Activated CD4-positive, alpha-beta T cell treated with anti-CD3 and anti-CD28 coated beads, Interleukin-2, amount 10 ng/mL, durations not matched to agents 7 days and 5 days (primary cell): ENCODE measurements at places on chromosomes 5 and 9.
A peak's percentile ranks its signal among the peaks of the same experiment; 100 is the strongest.

GRCh38 chr5:127216143-127216542 is 74.5 kb upstream of the MEGF10 start:
- no peak for DNase-seq

- DNase-seq = peak; percentile 56
These were observed 1.6 kb downstream of the TMEM245 start for GRCh38 chr9:109117856-109118807.

DNA sequence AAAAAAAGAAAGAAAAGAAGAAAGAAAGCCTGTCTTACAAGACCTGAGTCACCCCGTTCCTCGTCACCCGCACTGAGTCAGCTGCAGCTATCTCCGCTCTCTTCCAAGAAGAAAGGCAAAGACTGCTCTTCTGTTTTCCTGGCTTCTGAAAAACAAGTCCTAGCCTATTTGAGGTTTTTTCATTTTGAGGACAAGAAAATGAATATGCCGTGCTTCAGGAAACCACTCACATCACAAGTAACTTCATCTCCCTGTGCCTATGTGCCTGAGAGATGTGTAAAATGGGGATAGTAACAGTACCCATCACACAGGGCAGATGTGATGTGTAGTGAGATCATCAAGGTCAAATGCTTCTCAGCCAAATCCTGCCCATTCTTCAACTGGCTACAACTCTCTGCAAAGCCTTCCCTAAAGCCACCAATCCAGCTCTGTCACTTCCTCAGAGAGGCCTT is 78.4 kb downstream of the GLDC start:
- DNase-seq = peak; percentile 10

- no peak for DNase-seq
These were observed 48.5 kb upstream of the MSX2 start for GRCh38 chr5:174675916-174676315.

- no peak for DNase-seq
These were observed 602.6 kb downstream of the SEMA5A start for GRCh38 chr5:8943301-8943700.

DNA sequence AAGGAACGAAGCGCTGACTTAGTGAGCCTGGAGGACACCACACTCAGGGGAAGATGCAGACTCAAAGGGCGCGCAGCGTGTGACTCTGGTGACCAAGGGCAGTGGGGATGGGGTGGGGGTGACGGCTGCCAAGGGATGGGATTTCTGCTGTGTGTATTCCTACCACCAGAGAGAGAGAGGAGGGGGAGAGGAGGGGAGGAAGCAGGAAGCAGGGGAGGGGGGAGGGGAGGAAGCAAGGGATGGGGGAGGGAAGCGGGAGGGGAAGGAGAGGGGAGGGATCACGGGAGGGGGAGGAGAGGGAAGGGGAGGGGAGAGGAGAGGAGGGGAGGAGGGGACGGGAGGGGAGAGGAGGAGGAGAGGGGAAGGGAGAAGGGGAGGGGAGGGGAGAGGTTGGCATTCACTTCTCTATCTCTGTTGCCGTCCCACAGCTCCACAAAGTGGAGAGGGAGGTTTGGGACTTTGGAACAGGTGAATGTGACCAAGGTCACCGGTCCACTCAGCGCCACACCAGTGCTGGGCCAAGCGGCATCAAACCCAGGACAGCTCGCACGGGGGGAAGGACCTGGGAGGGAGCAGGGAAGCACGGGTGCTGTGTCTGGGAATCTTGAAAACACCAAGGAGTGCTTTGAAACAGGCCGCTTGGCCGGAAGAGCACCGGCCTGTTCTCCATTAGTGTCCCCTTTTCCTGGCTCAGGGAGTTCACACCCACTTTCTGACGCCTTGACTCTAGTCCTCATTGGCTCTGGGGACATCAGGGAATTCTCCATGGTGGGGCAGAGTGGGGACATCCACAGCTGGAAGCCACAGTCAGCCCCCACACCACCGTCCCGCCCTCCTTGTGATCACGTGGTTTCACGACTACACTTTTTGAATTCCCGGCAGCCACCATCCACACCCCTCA is 77.4 kb downstream of the VAV2 start:
- DNase-seq = no peak

DNA sequence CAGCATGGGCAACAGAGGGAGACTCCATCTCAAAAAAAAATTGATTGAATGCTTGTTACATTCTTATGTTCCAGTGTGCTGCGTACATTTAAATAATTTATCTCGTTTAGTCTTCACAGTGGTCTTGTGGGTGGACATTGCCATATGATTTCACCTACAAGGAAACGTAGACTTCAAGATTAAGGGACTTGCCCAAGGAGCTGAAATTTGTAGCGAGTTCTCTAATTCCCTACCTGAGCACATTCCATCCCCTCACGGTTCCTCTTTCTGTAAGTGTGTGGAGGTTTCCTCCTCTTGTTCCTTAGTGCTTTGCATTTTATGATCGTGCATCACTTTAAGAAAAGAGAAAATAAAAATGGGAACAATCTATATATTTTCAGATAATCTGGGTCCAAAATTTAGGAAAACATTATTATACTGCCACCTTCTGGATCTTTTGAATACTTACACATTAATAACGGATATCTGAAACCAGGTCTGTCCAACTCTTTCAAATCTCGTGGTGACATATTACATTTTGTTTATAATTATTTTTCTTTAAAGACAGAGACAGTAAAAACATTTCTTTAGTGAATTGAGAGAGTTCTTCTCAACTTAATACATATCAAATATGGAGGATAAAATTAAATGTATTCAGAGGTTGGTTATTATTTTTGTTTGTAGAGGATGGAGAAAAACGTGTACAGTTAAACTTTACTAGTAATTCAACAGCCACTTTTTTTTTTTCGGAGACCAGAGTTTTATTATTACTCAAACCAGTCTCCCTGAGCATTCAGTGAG is 29.9 kb upstream of the C7 start:
- DNase-seq = no peak

- DNase-seq = no peak
These were observed 313.5 kb upstream of the PDE4D start for GRCh38 chr5:60207040-60207439.
